Placental pericyte (primary cell): ENCODE measurements at places on chromosomes 12 and 14. TPM values are rescaled to one million over a fixed set of nuclear protein-coding genes. Genes with fewer than 3 reads are reported as not detected.

The KRT73 gene
- total RNA-seq, result not detected in 2 replicates

The PROX2 gene
- total RNA-seq, result not detected in 2 replicates

The NOVA1 gene
- total RNA-seq, result under 0.01 and 0.43 TPM in 2 replicates

The LRP1-AS gene
- total RNA-seq, result not detected in 2 replicates

The SLC5A8 gene
- not detected in 2 replicates for total RNA-seq

The TFCP2 gene
- 9.6 and 9.8 TPM in 2 replicates for total RNA-seq

The GPX2 gene
- total RNA-seq, result not detected in 2 replicates

The ART4 gene
- total RNA-seq, result under 0.01 and 0.14 TPM in 2 replicates

The KCNH5 gene
- total RNA-seq, result 0.14 TPM in 1 of 2 replicates, not detected in the other

The DHRS4L2 gene
- total RNA-seq, result 3.3 and 9.6 TPM in 2 replicates

The BCL7A gene
- 5.0 and 5.3 TPM in 2 replicates for total RNA-seq

The TMEM117 gene
- 5.7 and 10.5 TPM in 2 replicates for total RNA-seq

The C12orf54 gene
- not detected in 2 replicates for total RNA-seq

The RERG gene
- 0.72 and 0.88 TPM in 2 replicates for total RNA-seq

The BATF gene
- total RNA-seq, result 0.66 and 0.72 TPM in 2 replicates

The ABCD2 gene
- under 0.01 and 0.14 TPM in 2 replicates for total RNA-seq

The SSTR1 gene
- total RNA-seq, result 10.3 and 11.0 TPM in 2 replicates

The MLEC gene
- 121 and 143 TPM in 2 replicates for total RNA-seq

The ZNF10 gene
- 3.9 and 5.9 TPM in 2 replicates for total RNA-seq

The DTD2 gene
- total RNA-seq, result 29.8 and 55.1 TPM in 2 replicates

The LIN7A gene
- 0.57 and 5.9 TPM in 2 replicates for total RNA-seq

The MAX gene
- total RNA-seq, result 49.8 and 82.9 TPM in 2 replicates

The RPS26 gene
- 329 and 597 TPM in 2 replicates for total RNA-seq

The DLK1 gene
- total RNA-seq, result not detected in 2 replicates

The FANCM gene
- 2.2 and 17.6 TPM in 2 replicates for total RNA-seq

The RAPGEF3 gene
- total RNA-seq, result 2.0 and 3.4 TPM in 2 replicates

The CD4 gene
- total RNA-seq, result 0.57 and 1.1 TPM in 2 replicates

The ACRBP gene
- total RNA-seq, result under 0.01 and 0.14 TPM in 2 replicates

The FKBP4 gene
- total RNA-seq, result 25.8 and 50.5 TPM in 2 replicates

The AQP6 gene
- not detected in 2 replicates for total RNA-seq

The FAM161B gene
- 3.3 and 3.7 TPM in 2 replicates for total RNA-seq

The ASB2 gene
- 1.1 TPM in 1 of 2 replicates, not detected in the other for total RNA-seq

The RTL1 gene
- not detected in 2 replicates for total RNA-seq

The GUCY2C gene
- not detected in 2 replicates for total RNA-seq

The SAMD4A gene
- 24.9 and 38.5 TPM in 2 replicates for total RNA-seq
